ENCODE measurements at places on chromosomes 2 and 18.

DNA sequence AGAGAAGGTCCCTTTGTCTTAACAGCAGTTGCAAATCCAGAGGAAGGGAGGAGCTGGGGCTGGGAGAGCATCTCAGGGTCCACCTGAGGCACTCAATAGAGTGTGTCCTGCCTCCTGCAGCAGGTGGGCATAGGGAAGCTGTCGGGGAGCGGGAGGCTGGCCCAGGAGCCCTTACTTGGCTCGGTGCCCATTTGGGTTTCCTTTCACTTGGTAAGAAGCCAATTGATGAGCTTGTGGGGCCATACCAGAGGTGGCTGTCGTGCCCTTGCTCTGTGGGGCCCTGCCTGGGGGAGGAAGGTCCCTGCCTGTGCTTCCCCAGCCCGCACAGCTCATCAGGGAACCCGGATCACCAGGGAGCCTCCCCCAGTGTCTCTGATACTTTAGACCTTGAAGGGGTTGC is 229.7 kb downstream of the DYSF start:
- no peak for DNase-seq

- DNase-seq, result no peak
Measured at GRCh38 chr2:54454548-54455130, 1.5 kb upstream of the SPTBN1 start.

DNA sequence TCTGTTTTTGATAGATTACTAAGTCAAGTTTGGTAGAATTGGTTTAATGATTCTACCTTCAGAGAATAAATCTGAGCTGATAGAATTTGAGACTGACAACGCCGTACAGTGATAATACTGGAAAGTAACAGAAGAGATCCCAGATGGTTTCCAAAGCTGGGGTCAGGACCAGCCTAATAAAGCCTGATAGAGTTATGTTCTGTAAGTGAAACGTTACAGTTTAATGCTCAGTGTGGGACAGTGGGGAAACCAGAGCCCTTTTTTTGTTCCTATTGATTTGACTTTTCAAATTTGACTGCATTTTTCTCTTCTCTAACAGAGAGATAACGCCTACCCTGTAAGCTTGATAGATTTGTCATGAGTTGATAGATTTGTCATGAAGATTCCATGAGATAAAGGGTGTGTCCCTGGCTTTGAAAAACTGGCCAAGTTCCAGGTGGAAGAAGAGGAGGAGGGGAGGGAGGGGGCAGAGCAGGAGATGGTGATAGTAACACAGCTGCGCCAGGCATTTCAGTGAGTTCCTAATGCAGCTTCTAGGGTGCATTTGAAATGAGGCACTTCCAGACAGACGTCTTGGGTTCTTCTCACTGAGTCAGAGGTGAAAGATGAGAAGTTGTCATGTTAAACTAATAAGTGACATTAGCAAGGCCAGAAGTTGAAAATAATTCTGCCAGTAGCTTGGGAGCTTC is 65.1 kb downstream of the CERS6 start:
- no peak for DNase-seq

- no peak for DNase-seq
Measured at GRCh38 chr2:238424313-238424700, 2.4 kb upstream of the ASB1 start.

DNA sequence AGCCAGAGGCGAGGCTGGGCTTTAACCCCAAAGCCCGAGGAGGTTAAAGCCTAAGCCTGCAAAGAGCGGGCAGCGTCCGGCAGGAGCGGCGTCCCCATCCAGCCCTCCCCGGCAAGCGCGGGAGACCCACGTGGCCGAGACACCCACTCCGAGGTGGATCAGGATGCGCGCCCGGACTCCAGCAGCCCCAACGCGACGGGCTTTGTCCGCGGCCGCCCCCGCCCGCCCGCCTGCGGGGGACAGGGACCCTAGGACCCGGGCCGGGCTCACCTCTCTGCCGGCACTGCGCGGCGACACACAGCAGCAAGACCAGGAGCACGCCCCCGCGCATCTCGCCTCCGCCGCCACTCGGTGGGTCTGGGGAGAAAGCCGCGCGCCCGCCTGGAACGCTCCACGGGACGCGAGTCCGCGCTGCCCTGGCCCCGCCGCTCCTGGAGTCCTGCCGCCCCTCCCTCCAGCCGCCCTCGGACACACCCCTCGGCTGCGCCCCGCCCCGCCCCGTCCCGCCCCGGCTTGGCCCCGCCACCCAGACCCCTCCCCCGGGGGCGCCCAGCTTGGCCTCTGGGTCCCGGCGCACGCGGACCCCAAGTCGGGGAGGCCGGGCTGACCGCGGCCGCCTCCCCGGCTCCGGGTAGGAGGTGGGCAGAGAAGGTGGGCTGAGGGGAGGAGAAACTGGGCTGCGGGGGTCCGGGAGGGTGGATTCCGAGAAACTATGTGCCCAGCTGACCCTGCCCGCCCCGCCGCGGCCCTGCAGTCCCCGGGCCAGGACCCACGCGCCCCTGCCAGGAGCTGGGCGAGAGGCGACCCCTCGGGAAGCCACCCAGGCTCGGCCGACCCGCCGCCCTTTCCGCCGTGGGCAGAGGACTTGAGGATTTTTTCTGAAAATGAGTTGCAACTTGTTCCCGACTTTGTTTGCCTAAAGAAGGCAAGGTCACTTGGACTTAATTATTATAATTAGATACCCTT is at the start of gene LAMA1:
Gene LAMA1, minus strand, starts transcription at position 408 of the 966 bp plus-strand sequence. Its CDS starts 77 bp downstream, at position 331.
- DNase-seq, result no peak

DNA sequence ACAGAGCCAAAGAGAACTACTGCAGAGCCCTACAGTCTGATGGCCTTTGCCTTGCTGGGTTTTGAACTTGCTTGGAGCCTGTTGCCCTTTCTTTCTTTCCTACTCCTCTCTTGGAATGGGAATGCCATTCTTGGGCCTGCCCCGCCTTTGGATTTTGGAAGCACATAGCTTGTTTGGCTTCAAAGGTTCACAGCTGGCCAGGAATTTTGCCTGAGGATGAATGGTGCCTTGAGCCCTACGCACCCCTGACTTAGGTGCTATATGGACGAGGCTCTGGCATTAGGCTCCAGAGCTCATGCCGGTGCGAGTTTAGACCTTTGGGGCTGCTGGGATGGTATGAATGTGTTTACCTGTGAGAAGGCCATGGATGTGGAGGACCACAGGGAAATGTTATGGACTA is 663.3 kb upstream of the HS6ST1 start:
- DNase-seq, result no peak
